ENCODE measurements at places on chromosomes 5 and 9. TPM values are rescaled to one million over a fixed set of nuclear protein-coding genes. Genes with fewer than 3 reads are reported as not detected.

BTNL9 gene
- total RNA-seq: 2.9 TPM

PCDHB15 gene
- 18.3 TPM for total RNA-seq

C9 gene
- under 0.01 TPM for total RNA-seq

COL23A1 gene
- 0.82 TPM for total RNA-seq

SPINK6 gene
- not detected for total RNA-seq

Measured in frontal cortex (tissue), 4 donors.